ENCODE measurements at places on chromosomes 11 and 22.

GRCh38 chr11:58711832-58712231 lies 19.9 kb downstream of the GLYAT start:
- DNase-seq: no peak

DNA sequence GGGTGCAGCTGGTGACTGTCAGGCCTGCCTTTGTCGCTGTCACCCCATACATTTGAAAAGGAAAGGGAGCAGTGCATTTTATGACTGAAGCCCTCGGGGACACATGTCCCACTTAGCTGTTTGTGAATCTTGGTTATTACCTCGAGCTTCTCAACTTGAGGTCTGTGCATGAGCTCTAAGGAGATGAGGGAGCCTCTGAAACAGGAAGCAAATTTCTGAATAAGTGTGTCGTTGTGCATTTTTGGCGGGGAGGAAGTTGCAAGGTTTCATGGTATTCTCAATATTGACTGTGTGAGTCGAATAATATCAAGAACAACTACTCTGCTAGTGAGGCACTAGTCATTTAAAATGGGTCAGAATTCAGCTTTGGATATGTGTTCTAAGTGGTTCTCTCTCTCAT lies 149.7 kb upstream of the PLET1 start:
- no peak for DNase-seq

GRCh38 chr11:62125881-62126280 lies 2.1 kb downstream of the INCENP start:
- DNase-seq: no peak

DNA sequence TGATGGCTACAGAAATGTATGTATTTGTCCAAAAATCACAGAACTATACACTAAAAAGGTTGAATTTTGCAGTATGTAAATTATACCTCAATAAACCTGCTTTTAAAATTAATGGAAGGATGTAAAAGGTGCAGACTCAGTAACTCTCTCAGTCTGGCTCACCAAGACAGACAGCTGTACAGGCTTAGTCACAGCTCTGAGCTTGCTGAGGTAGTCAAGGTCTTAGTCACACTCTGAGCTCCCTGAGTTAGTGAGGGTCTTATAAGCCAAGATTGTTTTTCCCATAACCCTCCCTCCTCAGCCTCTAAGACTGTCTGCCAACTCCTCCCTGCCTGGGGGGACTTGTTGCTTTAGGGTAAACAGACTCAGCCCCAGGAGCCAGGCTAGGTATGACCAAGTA lies 59.3 kb upstream of the IZUMO1R start:
- no peak for DNase-seq

DNA sequence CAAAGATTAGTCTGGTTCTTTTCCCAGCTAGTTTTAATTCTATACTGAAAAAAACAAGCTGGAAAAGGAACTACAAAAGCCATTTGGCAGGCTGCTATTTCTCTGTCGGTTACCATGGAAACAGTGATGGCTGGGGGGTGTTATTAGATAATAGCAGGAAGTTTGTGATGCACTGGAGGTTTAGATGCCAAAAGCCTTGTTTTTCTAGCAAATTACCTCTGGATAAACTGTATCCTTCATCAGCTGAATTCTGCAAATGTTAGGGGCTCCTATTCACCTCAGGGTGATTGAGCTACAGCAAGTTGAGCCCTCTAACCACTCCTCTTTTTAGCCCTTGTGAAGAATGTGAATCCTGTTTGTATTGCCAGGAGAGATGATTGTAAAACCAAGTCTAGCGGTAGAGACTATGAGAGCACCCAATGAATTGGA lies 25.2 kb downstream of the ALKBH3 start:
- DNase-seq: no peak

DNA sequence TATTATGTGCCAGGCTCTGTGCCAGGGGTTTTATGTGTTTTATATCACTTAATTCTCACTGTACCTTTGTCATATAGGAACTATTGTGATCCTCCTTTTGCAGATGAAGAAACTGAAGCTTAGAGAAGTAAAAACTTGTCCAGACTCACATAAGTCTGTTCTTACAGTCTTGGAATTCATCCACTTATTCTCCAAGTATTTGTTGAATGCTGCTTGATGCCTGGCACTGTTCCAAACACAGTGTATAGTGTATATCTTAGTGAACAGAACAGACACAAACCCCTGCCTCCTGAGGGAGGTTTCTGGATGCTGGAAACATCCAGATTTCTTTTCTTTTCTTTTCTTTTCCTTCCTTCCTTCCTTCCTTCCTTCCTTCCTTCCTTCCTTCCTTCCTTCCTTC lies 29.0 kb upstream of the FGF3 start:
- no peak for DNase-seq

DNA sequence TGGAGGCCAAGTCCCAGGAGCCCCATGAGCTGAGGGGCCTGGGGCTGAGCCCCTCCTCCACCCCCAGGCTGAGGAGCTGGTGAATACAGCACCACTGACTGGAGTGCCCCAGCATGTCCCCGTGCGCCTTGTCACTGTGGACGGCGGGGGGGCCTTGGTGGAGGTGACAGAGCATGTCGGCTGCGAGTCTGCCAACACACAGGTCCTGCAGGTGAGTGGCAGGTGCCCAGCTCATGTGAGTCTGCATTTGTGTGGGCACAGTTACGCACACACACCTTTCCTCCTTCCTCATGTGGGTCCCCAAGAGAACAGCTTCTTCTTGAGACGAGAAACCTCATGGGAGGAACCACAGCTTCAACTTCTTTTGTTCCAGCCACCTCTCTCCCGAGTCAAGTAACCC lies 7.7 kb downstream of the TMEM132A start:
- no peak for DNase-seq

- DNase-seq: no peak
Measured at GRCh38 chr11:68659158-68659921, 25.0 kb upstream of the GAL start.

DNA sequence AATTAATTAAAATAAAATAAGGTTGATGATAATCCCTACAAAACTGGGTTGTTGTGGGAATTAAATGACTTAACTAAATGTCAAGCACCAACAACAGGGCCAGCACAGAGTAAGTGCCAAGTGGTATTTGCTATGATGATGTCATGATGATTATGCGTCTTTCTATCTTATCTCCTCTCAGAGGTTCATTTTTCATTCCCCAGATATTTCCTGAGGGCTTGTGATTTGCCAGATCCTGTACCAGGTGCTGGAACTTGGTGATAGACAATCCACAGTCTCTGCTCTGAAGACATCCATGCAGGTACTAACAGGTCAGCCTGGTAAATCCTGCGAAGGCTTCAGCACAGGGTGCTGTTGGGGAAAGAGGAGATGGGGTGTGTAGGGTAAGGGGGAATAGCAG lies 8.1 kb upstream of the MYH9 start:
- no peak for DNase-seq

- DNase-seq: no peak
Measured at GRCh38 chr11:17972987-17973386, 39.9 kb downstream of the SERGEF start.

GRCh38 chr11:130064596-130064995 lies 5.1 kb upstream of the APLP2 start:
- DNase-seq: no peak

- DNase-seq: peak; percentile 44
Measured at GRCh38 chr11:125941619-125942611, 3.9 kb upstream of the VSIG10L2 start.

DNA sequence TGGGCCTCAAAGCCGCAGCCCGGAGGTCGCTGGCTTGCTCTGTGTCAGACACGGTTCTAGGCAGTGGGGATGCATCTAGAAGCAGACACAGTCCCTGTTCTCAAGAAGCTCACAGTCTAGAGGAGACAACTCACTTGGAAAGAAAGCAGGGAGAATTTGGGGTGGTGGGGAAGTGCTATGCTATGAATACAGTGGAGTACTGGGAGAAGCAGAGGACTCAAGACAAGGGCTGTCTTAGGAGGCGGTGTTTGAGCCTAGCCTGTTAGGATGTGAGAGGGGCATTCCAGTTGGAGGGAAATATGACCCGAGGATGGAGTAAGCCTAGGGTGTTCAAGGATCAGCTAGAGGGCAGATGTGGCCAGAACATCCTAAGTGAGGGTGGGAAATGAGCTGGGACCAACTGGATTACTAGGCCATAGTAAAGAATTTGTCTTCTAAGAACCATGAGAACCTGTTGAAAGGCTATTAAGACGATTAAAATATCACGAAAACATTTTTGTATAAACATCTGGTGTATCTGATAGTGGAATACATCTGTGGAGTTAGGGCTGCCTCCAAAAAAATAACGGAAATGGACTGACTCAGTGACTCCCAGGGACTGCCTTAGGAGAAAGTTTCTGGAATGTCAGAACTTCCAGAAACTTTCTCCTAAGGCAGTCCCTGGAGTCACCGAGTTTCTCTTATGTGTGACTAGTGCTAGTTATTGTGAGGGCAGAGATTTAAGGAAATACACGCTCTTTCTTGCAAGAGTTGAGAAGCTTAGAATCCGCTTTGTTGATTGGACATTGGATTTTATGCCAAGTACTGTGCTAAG lies 1.1 kb upstream of the PITPNB start:
- DNase-seq: no peak

GRCh38 chr22:24059121-24059520 lies 48.0 kb downstream of the CABIN1 start:
- no peak for DNase-seq

DNA sequence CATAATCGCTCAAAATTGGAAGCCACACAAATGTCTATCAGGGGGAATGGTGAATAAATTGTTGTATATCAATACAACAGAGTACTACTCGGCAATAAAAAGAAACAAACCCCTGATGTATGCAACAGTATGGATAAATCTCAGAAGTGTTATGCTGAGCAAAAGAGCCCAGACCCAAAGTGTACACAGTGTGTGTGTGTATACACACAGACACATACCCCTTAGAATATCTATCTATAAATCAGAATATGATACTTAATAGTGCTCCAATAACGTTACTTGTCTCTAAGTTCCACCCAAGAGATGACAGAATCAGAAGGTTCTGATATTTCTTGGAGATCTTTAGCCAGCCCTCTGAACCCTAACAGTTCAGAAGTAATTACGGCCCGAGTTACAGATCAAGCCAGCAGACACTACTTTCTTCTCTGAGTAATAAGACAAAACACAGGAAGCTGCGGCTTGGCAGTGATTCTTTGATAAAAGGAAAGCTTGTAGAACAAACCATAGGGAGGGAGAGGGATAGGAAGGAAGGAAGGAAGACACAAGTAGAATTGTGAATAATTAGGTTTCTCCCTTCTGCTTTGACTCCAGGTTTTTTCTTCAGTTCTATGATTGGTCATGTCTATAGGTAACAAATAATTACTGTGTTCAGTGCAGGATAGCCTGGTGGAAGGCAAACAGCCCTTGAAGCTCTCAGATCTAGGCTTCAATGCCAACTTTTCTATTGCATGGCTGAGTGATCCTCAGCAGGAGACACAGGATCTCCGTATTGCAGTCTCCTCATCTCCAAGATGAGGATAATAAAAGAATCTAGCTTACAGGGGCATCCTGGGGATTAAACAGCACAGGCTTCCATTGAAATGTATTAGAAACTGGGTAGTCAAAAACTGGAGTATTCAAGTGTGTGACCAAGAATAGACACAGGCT lies 75.6 kb upstream of the TEAD1 start:
- peak; percentile 12 for DNase-seq

DNA sequence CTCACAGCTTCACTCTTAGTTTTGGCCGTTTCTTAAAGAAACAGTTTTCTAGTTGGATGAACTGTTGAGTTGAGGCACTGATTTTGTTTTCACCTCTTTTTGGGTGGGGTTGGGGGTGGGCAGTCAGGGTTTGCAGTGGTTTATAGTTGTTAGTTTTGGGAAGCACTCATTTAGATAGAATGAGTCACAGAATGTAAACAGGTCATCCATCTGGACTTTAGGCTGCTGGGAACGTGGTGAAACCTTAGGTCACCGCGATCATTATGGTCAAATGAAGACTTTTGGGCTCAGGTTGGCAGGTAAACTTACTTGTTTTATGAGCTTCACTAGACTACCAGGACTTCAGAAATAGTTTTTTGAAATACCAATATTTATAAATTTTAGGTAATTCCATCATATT lies 48.4 kb downstream of the CSTPP1 start:
- no peak for DNase-seq

- no peak for DNase-seq
Measured at GRCh38 chr11:44563711-44564110, 1.8 kb upstream of the CD82 start.

- DNase-seq: no peak
Measured at GRCh38 chr11:46686886-46687795, 13.3 kb downstream of the ARHGAP1 start.

GRCh38 chr11:2309251-2310072 lies 7.6 kb downstream of the TSPAN32 start:
- no peak for DNase-seq

GRCh38 chr11:108253176-108253575 lies 30.3 kb downstream of the ATM start:
- no peak for DNase-seq

GRCh38 chr11:95778699-95779098 lies 10.9 kb downstream of the FAM76B start:
- no peak for DNase-seq

DNA sequence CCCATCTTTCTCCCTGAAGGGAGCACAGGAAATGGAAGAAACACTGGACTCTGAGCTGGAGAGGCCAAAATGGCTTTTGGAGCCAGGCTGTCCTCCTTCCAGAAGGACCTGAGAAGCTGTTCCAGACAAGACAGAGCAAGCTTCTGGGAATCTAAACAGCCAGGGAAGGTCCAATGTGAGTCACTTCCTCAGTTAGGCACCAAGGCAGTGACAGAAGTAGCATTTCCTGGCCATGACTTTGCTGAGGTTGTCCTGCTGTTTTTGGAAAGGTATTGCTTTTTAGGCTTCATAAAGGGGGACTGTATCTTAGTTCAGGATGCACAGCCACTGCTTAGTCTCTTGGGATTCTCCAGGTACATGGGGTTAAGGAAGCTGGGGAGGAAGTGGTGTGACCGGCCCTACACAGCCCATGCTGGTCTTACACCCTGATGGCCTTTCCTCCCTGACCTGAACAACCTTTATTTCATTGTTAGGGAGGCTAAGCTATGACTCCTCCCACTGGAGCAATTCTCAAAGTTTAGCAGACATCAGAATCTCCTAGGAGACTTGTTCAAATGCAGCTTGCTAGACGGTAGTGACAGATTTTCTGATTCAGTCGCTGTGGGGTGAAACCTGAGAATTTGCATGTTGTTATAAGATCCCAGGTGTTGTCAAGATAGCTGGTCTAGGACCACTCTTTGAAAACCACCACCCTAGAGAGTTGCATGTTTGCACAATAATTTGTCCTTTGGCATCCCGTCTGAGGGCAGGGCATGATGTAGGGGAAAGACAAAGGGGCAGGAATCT lies 6.8 kb upstream of the INSC start:
- no peak for DNase-seq

- DNase-seq: no peak
Measured at GRCh38 chr11:103928802-103929161, 107.7 kb upstream of the DDI1 start.

DNA sequence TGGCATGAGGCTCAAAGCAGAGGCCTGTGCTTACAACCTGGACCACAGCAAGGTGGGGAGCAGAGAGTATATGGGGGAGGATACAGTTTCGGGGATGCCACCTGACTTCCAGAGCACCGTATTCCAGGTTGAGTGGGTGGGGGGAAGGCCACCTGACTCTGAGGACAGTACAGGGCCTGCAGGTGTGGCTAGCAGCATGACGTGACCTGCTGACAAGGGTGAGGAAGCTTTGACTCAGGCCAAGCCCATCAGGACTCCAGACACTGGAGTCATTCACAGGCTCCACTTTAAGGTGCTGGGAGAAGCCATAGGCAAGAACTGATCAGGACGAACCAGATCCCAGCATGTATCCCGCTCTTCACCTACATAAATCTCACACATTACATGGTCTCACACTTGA lies 34.6 kb upstream of the CRTAM start:
- no peak for DNase-seq

All from naive thymus-derived CD8-positive, alpha-beta T cell (primary cell).